ENCODE measurements at places on chromosomes 1 and 21. TPM values are rescaled to one million over a fixed set of nuclear protein-coding genes. Genes with fewer than 3 reads are reported as not detected.

- no peak overlapping the region for H3K4me3 ChIP-seq
- H3K36me3 ChIP-seq: no peaks in the 10 kb centered on the region
- H3K27ac ChIP-seq: no peak overlapping the region
- H3K27me3 ChIP-seq: no peaks in the 10 kb centered on the region
Observed at GRCh38 chr1:201625851-201626251, 86.9 kb downstream of the NAV1 start.

- peaks cover 41% of the 10 kb centered on the region for H3K4me1 ChIP-seq
- no peaks in the 10 kb centered on the region for H3K27me3 ChIP-seq
- H3K27ac ChIP-seq: no peak overlapping the region
- no peak for DNase-seq
- no peak overlapping the region for H3K4me3 ChIP-seq
Observed at GRCh38 chr21:15775981-15776380, 46.2 kb downstream of the USP25 start.

DNA sequence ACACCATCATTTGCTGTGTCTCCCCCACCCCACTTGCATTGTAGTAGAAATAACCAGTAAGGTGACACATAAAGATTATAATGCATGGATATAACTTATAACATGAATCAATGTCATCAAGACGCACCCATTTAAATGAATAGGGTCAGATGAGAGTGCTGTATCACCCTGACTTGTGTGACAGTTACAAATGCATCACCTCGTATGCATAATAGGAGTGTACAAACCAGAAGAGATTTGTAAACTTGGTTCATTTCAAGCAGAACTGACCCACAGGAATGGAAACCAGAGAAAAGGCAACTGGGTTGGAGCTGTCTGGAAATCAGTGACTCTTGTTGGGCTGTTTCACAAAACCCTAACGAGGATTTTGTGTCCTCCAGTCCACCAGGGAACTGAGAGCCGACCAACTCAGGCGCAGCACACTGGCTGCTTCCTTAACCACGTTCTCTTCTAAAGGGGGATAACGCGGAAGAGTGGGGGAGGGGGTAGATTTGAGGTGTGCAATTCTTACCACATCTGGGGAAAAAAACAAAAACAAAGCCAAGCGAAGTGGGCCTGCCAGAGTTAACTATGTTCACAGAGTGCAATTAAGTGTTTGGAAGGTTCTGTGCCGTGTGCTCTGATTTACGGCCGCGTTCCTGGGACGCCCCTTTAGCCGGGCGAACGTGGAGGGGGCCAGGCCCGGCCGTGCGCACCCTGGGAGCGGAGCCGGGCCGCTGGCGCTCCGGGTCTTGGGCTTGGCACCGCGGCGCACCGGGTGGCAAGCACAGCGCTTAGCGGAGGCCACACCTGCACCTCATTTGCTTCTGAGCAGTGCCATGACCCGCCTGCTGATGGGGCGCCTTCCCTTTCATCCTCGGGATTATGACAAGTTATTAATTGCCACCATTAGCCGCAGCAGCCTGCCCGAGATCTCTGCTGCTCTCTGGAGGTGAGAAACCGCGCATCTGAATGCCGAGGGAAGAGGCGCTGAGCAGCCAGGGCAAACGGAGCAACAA is 248.8 kb upstream of the FOXD3 start:
- H3K4me1 ChIP-seq: no peaks in the 10 kb centered on the region
- DNase-seq: no peak
- H3K4me3 ChIP-seq: no peak overlapping the region
- no peaks in the 10 kb centered on the region for H3K36me3 ChIP-seq
- H3K27me3 ChIP-seq: peaks cover 32% of the 10 kb centered on the region

The TEX38 gene
- not detected for total RNA-seq

The TP73 gene
- 0.07 TPM for total RNA-seq

The TRIM67 gene
- total RNA-seq: not detected

- no peaks in the 10 kb centered on the region for H3K4me1 ChIP-seq
- H3K36me3 ChIP-seq: no peaks in the 10 kb centered on the region
- DNase-seq: no peak
- H3K4me3 ChIP-seq: no peak overlapping the region
- H3K27me3 ChIP-seq: no peaks in the 10 kb centered on the region
Observed at GRCh38 chr1:233843525-233844204, 60.8 kb upstream of the SLC35F3 start.

The SLC44A3 gene
- total RNA-seq: not detected

GRCh38 chr1:115258302-115258866 is 79.7 kb downstream of the NGF start:
- no peaks in the 10 kb centered on the region for H3K36me3 ChIP-seq
- H3K4me1 ChIP-seq: no peaks in the 10 kb centered on the region

The ITLN2 gene
- total RNA-seq: not detected

DNA sequence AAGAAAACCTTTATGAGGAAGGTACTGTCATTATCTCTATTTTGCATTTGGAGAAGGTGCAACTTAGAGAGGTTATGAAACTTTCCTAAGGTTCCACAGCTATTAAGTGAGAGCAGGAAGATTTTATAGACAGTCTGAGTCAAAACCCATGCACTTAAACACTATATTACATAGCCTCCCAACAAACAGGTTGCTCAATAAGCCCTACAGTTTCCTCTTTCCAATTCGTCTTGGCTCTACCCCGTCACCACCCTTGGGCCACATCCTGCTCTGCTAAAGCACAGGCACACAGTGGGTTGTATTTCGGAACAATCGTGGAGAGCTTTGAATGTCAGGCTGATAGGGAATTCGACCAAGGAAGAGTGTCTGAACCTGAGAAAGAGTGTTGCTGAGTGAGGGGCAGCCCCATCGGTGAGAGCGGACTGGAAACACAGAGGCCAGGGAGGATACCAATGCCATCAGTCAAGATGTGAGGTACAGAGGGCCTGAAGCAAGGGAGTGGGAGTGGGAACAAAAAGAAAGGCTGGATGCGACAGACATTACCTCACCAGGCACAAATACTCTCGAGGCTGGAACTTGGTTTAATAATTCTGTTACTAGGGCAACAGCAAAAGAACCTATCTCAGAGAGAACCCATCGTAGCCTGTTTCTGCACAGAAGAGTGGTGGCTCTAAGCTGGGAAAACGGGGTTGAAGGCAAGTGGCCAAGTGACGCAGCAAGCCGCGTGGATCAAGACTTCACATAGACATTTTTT is 6.3 kb upstream of the LRRC52 start:
- DNase-seq: no peak
- H3K4me1 ChIP-seq: peaks cover 28% of the 10 kb centered on the region
- H3K27ac ChIP-seq: no peak overlapping the region
- no peaks in the 10 kb centered on the region for H3K36me3 ChIP-seq
- H3K27me3 ChIP-seq: no peaks in the 10 kb centered on the region
- no peak overlapping the region for H3K4me3 ChIP-seq

GRCh38 chr1:154796303-154796892 is 73.7 kb downstream of the KCNN3 start:
- H3K4me3 ChIP-seq: no peak overlapping the region
- no peak overlapping the region for H3K27ac ChIP-seq
- no peaks in the 10 kb centered on the region for H3K27me3 ChIP-seq
- H3K36me3 ChIP-seq: no peaks in the 10 kb centered on the region

The LTN1 gene
- total RNA-seq: 22.7 TPM

DNA sequence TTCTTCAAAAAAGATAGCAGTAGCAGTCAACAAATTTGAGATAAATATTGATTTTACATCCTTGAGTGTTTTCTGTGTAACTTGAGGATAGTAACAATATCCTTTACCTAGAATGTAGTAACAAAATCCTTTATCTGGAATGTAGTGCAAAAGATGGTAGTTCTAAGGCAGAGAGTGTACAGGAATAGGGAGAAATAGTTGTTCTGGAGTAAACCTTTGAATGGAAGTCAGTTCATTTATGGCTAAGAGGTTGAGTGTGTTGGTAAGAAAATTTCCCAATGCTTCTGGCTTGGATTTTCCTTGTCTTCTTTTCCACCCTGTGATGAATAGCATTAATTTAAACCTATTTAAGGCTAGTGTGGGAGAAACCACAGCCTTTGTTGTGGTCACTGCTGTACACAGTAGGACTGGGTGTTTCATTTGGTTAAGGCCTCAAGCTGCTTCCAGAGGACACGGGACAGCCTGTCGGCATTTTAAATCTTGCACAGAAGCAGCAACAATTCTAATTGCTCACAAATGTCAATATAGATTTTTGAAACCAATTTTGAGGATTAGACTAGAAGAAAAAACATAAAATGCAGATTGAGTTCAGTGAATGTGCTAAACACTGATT is 11.3 kb downstream of the NFIA start:
- H3K27ac ChIP-seq: peak overlapping the region; percentile 96
- H3K4me3 ChIP-seq: peak overlapping the region; percentile 35
- H3K4me1 ChIP-seq: peaks cover 82% of the 10 kb centered on the region
- H3K27me3 ChIP-seq: no peaks in the 10 kb centered on the region
- no peak for DNase-seq
- no peaks in the 10 kb centered on the region for H3K36me3 ChIP-seq

DNA sequence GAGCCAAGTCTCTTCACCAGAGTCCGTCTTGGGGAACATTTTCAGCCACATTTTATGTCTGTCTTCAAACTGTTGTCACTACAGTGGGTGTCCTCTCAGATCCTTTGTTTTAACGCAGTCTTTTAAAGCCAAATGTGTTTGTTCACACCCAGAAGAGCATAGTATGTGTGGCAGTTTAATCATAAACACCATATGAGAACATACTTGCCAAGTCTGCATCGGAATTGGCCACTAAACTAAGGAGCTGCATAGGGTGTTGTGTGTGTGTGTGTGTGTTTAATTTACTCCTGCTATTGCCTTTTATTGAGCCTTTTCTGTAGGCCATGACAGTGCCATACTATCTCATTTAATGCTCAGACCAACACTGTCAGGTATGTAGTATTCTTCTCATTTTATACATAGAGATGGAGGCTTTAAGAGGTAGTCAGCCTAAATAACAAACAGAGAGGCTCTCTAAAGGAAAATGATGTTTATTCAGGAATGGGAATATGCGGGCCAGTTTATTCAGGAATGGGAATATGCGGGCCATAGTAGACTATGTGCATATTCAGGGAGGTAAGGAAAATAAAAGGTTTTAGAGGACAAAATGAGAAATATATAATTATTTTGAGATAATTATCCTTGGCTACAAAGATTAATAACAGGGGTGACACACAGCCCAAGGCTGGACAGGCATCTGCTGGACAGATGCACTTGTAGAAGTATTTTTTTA is 67.9 kb upstream of the L1TD1 start:
- H3K4me3 ChIP-seq: no peak overlapping the region
- no peak overlapping the region for H3K27ac ChIP-seq
- no peaks in the 10 kb centered on the region for H3K27me3 ChIP-seq
- DNase-seq: no peak
- no peaks in the 10 kb centered on the region for H3K4me1 ChIP-seq
- H3K36me3 ChIP-seq: no peaks in the 10 kb centered on the region

- no peak for DNase-seq
- H3K4me3 ChIP-seq: no peak overlapping the region
- H3K4me1 ChIP-seq: no peaks in the 10 kb centered on the region
Observed at GRCh38 chr1:241767737-241768136, 80.3 kb upstream of the EXO1 start.

DNA sequence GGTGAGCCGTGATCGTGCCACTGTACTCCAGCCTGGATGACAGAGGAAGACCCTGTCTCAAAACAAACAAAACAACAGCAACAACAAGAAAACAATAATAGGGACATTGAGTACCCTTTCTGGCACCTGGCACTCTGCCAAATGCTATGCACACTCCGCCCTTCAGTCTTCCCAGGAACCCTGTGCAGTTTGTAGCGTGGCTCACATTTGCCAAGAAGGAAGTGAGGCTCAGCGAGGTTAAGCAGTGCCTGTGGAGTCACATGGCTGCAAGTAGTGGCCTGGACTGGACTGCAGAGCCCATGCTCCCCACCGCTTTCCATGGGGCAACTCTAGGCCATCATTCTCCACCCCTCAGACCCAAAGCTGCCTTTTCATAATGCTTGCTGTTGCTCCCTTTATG is 5.3 kb upstream of the EVA1B start:
- no peak overlapping the region for H3K27ac ChIP-seq
- H3K4me3 ChIP-seq: no peak overlapping the region
- no peak for DNase-seq
- H3K4me1 ChIP-seq: no peaks in the 10 kb centered on the region

DNA sequence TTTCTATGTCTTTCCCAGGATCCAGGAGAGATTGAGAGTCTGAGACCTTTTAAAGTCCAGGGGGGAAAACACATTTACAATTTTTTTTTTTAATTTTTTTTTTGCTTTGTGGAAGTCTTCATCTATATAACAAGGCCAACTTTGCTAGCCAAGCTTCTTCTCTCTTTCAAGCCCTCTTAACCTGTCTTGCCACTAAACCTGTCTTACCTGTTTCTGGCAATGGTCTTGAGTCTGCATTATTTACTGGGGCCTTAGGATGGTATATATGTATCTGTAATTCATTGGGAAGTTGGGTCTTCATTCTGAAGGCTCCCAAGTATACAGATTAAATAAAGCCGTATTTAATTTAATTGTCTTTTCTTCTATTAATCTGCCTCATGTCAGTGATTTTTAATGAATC is 750.9 kb upstream of the B3GALT2 start:
- no peaks in the 10 kb centered on the region for H3K27me3 ChIP-seq
- no peaks in the 10 kb centered on the region for H3K36me3 ChIP-seq
- H3K4me1 ChIP-seq: no peaks in the 10 kb centered on the region
- no peak for DNase-seq

- no peak for DNase-seq
- no peak overlapping the region for H3K4me3 ChIP-seq
- no peaks in the 10 kb centered on the region for H3K27me3 ChIP-seq
- no peak overlapping the region for H3K27ac ChIP-seq
- H3K4me1 ChIP-seq: no peaks in the 10 kb centered on the region
Observed at GRCh38 chr1:98278055-98278454, 357.2 kb upstream of the DPYD start.

The CD1D gene
- total RNA-seq: not detected

The RUNX3 gene
- 1.2 TPM for total RNA-seq

- no peak overlapping the region for H3K4me3 ChIP-seq
- no peaks in the 10 kb centered on the region for H3K36me3 ChIP-seq
- no peak for DNase-seq
- H3K4me1 ChIP-seq: peaks cover 48% of the 10 kb centered on the region
Observed at GRCh38 chr1:230226814-230227213, 159.8 kb downstream of the GALNT2 start.

The TCEANC2 gene
- 9.5 TPM for total RNA-seq

The AMPD1 gene
- total RNA-seq: 65.4 TPM

DNA sequence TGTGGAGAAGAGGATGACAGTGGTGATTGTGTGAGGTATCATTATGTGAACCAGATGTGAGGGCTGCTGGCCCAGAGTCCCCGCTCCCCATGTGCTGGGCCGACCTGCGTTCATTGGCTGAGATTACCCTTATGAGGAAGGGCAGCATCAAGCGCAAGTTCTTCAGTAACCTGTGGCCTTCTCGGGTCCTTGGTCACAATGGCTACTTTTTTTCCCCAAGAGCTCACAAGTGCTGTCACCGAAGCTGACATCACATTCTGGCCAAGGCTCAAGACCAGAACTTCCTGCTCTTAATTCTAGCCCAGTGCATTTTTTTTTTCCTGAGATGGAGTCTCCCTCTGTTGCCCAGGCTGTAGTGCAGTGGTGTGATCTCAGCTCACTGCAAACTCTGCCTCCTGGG is 262.9 kb downstream of the RHOU start:
- no peaks in the 10 kb centered on the region for H3K36me3 ChIP-seq
- no peak overlapping the region for H3K4me3 ChIP-seq
- H3K27me3 ChIP-seq: no peaks in the 10 kb centered on the region
- no peaks in the 10 kb centered on the region for H3K4me1 ChIP-seq

Measured in gastrocnemius medialis (tissue), 4 donors.